ENCODE measurements at places on chromosomes 5 and 9.

- peak; percentile 53 for DNase-seq
Measured at GRCh38 chr5:88724201-88724600, 158.8 kb downstream of the MEF2C start.

GRCh38 chr9:20921362-20921761 lies 110.1 kb downstream of the HACD4 start:
- no peak for DNase-seq

DNA sequence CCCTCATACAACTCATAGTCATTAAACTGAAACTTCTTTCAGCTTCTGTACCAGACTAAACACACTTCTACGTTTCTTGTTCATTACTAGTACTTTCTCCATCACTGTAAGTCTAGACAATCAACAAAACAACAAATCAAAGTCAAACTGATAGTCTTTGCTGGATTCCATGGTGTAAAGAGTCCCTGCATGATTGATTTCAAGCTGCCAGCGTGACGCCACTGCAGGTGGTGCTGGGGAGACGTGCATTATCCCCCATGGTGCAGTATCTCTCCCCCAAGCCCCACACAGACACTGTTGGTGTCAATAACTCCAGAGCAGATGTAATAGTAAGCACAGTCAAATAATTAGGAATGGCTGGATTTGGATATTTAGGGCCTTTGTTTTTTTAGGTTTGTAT lies 10.7 kb upstream of the SLC2A8 start:
- no peak for DNase-seq

- no peak for DNase-seq
Measured at GRCh38 chr9:130390390-130390789, 54.4 kb upstream of the ASS1 start.

- no peak for DNase-seq
Measured at GRCh38 chr5:111234125-111234524, 9.9 kb downstream of the CAMK4 start.

- DNase-seq = peak; percentile 61
Measured at GRCh38 chr9:4674783-4675182, 4.6 kb upstream of the CDC37L1 start.

DNA sequence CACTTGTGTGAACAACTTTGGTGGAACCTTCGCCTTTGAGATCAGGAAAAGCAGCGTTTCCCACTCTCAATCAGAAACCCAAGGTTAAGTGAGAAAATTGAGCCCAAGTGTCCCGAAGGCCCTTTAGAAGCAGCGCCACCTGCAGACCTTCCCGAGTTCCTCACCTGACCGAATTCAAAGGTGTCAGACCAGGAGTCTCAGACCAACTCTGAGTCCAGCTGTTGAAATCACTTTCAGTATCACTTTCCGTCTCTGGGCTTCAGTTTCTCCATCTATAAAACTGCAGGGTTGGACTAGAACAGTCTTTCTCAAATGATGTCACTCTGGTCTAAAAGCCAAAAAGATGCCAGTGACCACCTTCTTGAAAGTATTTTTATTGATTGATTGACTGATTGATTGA lies 31.7 kb upstream of the GRHPR start:
- DNase-seq = peak; percentile 18

GRCh38 chr5:175640106-175640775 lies 17.6 kb upstream of the HRH2 start:
- no peak for DNase-seq

GRCh38 chr9:36914212-36914577 lies 119.9 kb downstream of the PAX5 start:
- no peak for DNase-seq

DNA sequence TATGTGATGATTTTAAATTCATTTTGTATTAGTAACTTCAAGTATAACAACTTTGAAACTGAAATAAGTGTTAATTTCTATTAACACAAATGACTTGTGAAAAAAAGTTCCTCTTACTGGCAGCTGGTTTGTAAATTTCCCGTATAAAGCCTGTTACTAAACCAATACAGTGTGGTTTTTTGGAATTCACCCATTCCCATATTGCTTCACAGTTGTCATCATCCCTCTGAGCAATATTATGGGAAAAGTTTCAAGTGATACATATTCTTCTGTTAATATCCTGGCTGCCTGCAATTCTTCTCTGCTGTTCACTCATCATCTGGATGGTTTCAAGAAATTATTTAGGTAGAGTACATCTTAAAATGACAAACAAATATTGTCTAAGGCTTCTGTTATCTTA lies 1185.1 kb upstream of the C9orf72 start:
- DNase-seq = peak; percentile 32

DNA sequence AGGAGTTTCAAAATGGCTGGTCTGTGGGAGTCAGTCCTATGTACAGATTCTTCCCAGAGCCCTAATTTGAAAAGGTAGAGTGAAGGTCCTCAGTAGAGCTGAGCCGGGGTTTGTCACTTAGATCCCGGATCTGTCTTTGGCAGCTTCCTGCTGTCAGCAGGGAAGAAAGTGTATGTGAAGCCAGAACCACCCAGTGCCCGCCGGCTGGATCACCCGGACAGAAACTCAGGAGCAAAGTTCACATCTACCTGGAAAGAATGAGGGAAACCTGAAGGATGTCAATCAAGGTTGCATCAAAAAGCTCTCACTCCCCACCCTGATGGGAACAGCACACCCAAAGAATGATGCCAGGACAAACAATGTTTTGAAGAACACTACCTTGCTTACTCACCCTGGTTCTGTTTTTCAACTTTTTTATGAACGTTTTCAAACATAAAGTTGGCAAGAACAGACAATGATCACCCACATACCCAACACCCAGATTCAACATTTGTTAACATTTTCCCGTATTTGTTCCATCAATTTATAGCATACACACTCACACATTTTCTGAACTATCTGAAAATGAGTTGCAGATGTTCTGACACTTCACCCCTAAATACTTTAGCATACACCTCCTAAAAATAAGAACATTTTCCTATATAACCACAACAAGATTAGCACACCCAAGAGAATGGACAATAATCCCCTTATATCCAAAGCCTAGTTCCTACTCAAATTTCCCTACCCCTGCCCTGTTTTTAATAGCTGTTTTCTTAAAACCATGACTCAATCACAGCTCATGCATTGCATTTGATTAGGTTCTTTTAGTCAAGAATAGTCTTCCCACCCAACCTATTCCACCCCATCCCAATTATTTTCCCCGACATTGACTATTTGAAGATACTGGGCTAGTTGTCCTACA lies 133.9 kb downstream of the LHFPL2 start:
- no peak for DNase-seq

GRCh38 chr5:54753034-54753433 lies 232.4 kb downstream of the ESM1 start:
- peak; percentile 56 for DNase-seq

- no peak for DNase-seq
Measured at GRCh38 chr9:479971-480350, 265.3 kb downstream of the DOCK8 start.

- DNase-seq = peak; percentile 39
Measured at GRCh38 chr5:55509796-55510522, 24.8 kb downstream of the PLPP1 start.

GRCh38 chr5:149432911-149433401 lies 53.9 kb upstream of the IL17B start:
- no peak for DNase-seq

GRCh38 chr9:16921855-16922254 lies 51.4 kb upstream of the BNC2 start:
- DNase-seq = no peak

DNA sequence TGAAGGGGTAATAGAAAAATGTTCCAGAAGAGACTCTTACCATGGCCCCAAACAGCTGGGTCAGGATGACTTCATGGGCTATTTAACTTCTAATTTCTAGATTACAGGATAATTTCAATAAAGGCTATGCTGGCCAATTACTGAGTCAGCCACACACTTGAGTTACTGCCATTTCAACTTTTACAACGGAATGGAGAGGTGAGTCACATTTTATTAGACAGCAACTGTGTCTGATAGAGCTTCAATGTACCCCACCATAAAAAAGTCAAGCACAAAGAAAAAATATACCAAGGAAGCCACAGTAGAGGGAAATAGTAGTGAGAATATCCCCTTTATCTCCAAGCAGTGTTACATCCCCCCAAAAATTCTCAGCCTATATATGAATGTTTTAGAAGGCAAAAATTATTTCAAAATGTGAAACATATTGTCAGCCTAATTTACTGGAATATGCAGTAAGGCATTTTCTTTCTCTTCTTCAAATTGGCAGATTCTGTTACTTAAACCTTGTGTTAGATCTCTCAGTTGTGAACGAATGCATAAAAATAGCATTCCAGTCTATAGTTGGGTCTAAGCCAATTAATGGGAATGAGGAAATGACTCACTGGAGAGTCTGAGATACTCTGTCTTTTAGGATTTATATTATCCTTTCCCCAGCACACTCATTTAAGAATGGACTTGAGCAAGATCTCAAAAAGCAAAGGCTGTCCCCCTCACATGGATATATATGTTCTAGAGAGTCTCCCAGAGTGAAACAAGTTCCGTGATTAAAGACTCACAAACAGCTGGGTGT lies 47.1 kb upstream of the RAI14 start:
- DNase-seq = peak; percentile 95

- DNase-seq = peak; percentile 73
Measured at GRCh38 chr9:130765137-130766020, 69.7 kb upstream of the ABL1 start.

- no peak for DNase-seq
Measured at GRCh38 chr5:107303171-107303968, 367.4 kb downstream of the EFNA5 start.

- no peak for DNase-seq
Measured at GRCh38 chr5:137401946-137402345, 97.2 kb downstream of the SPOCK1 start.

DNA sequence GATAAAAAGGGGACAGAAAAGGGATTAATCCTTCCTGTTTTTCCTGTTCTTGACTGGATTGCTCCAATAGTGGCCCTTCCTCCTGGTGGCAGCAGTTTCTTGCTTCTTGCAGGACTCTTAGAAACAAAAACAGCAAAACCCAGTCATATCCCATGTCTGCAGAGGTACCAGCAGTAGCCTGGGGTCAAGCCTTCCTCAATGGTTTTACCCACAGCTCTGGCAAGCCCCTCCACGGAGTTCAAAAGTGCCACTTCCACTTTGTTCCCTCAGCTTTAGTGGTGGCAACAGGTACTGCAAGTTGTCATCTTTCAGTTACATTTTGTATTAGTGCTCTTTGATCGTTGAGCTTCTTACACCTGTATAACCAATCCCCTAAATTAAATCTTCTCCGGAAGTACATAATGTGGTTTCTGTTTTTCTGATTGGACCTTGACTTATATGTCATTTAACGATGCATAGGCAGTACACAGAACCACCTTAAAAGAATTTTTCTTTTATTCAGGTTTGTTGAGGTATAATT lies 8.7 kb upstream of the RANBP6 start:
- DNase-seq = no peak

DNA sequence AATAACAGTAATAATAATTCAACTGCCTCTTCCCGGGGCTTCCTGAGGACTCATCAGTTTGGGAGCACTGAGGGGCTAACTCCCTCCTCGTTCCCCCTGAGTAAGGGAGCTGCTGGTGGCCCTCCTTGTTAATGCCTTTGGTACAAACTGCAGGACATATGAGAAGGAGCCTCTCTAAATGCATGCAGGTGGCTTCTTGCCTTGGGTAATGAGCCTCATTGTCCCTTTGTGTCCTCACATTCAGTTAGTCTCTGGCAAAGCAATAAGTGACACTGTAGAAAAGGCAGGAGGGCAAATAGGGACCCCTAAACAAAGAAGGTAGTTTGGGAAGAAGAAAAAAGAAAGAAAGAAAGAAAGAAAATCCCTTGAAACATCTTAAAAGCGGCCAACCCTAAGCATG lies 95.4 kb upstream of the ERCC6L2 start:
- no peak for DNase-seq

GRCh38 chr5:32163785-32164184 lies 10.3 kb downstream of the GOLPH3 start:
- DNase-seq = no peak
